ENCODE measurements at places on chromosomes 13 and 19. TPM values are rescaled to one million over a fixed set of nuclear protein-coding genes. Genes with fewer than 3 reads are reported as not detected.

Gene CAB39L
- polyA plus RNA-seq, result 12.7 TPM

Gene EFNA2
- polyA plus RNA-seq, result 1.3 TPM

GRCh38 chr19:4732680-4733114 is 9.1 kb upstream of the DPP9 start:
- H3K4me3 ChIP-seq, result no peak overlapping the region
- DNase-seq, result peak; percentile 75
- H3K27ac ChIP-seq, result no peak overlapping the region
- H3K4me1 ChIP-seq, result no peaks in the 10 kb centered on the region
- no peaks in the 10 kb centered on the region for H3K27me3 ChIP-seq

Gene ADPRHL1
- 0.58 TPM for polyA plus RNA-seq

DNA sequence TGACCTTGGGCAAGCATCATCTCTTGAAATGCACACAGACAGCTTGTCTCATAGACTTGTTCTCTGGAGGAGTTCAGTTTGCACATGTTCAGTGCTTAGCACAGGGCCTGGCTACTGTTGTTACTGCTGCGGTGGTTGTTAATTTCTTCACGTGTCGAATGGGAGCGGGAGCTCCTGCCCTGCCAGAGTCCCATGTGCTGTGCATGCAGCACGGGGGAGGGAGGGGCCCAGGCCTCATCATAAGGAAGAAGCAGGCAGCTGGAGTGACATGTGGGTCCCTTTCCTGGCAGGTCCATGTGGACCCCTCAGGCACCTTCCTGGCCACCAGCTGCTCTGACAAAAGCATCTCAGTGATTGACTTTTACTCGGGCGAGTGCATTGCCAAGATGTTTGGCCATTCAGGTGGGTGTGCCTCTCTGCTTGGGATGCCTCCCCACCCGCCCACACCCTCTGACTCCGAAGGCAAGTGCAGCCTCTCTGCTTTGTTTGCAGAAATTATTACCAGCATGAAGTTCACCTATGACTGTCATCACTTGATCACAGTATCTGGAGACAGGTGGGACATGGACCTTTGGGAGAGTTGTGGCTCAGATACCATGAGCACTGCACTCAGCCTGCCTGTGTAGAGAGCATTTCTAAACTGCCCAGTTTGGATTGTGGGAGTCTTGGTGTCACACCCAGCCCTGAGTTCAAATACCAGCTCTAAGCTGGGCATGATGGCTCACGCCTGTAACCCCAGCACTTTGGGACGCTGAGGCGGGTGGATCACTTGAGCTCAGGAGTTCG is 19.8 kb upstream of the OVOL3 start:
- no peak overlapping the region for H3K4me3 ChIP-seq
- DNase-seq, result no peak
- H3K27ac ChIP-seq, result no peak overlapping the region
- no peaks in the 10 kb centered on the region for H3K36me3 ChIP-seq
- no peaks in the 10 kb centered on the region for H3K4me1 ChIP-seq

GRCh38 chr19:29467824-29468401 is 57.9 kb upstream of the VSTM2B start:
- H3K36me3 ChIP-seq, result no peaks in the 10 kb centered on the region
- peak; percentile 52 for DNase-seq
- H3K4me3 ChIP-seq, result no peak overlapping the region
- no peak overlapping the region for H3K27ac ChIP-seq

Gene SCAMP4
- polyA plus RNA-seq, result 103 TPM
